ENCODE measurements at places on chromosomes 4 and X.

- DNase-seq: no peak
Observed at GRCh38 chr4:169985881-169986280, 40.3 kb downstream of the MFAP3L start.

DNA sequence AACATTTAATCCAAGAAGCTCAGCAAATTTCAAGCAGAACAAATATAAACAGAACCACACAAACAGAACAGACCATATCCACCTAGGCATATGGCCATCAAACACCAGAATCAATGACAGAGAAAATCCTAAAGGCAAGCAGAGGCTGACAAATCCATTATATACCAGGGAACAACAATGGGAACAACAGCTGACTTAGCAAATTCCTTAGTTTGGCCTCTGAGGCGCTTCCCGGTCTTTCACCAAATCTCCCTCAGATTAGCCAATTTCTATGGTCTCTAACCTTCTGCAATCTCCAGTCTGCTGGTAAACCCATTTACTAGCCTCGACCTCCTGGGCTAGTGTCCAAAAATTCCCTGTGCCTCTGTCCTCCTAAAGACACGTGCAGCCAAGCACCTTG, 59.2 kb downstream of the GPR143 start:
- DNase-seq: no peak

DNA sequence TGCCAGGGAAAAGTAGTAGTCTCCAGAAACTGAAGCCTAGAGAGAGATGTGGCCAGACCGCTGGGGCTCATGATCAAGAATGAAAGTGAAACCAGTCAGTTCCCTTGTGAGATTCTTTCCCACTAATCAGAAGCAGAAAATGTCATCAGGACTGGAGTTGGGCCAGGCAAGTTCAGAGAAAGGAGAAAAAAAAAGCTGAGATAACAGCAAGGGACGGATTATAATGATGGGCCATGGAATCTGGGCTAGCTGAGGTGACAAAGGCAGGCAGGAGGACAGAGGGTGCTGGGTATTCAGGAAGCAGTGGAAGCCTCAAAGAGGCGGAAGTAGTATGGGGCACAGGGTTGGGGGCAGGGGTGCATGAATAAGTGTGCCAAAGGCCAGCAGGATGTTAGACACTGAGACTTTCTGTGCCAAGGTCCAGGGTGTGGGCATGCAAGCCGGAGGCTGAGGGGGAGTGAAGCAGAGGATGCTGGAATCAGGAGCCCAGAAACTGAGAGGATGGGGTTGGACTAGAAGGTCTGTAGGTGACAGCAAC, 2.5 kb downstream of the CXorf38 start:
- peak; percentile 70 for DNase-seq

DNA sequence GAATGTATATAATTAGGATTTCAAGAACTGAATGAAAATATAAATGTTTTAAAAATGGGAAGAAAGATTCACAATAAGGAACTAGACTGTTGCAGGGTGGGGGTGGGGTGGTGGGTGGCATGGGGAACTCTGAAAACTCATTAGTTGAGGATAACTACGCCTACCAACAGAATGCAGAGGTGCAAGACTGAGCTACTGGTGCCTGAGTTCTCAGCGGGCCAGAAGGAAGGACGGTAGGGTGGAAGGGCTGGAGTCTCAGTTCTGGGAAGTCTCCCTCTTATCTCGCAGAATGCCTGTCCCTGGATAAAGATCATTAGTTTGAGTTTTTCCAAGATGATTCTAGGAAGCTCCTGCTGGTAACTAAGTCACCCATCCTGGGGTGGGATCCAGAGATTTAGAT, 1.3 kb upstream of the SOD3 start:
- DNase-seq: no peak

- DNase-seq: no peak
Observed at GRCh38 chr4:155789391-155789790, 30.6 kb downstream of the GUCY1B1 start.

GRCh38 chrX:129876771-129877305, 29.1 kb upstream of the UTP14A start:
- no peak for DNase-seq

DNA sequence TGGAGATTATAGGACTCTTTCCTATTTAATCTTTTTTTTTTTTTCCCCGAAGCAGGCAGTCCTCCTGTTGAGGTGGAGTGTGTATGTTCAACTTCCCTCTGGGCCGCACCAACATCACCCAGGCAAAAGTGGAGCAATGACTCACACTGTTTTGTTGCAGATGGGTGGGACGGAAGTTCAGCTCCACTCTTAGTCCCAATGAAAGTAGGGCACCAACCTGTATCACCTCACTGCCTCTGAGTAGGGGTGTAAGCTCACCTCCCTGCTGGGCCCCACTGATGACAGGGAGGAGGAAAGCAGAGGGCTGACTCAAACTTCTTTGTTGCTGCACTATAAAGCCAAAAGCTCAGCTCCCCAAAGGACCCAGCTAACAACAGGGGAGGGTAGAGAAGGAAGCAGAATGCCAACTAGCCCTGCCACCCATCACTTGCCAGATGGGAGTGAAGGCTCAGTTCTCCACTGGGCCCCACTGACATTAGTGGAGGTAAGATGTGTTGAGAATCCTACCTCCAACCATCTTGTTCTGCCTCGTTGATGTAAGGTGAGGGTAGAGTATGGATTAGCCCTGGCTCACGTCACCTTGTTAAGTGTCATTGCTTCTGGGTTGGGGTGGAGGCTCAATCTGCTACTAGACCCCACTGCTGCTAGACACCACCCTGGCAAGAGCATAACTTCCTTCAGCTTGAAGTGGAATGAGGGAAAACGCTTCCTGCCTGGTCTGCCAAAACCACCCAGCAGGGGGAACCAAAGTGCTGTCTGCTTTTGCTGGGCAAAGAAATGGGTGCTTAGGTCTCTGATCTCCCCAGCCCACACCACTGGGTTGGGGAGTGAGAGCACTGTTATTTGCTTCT, 14.1 kb downstream of the RPS6KA3 start:
- peak; percentile 57 for DNase-seq

DNA sequence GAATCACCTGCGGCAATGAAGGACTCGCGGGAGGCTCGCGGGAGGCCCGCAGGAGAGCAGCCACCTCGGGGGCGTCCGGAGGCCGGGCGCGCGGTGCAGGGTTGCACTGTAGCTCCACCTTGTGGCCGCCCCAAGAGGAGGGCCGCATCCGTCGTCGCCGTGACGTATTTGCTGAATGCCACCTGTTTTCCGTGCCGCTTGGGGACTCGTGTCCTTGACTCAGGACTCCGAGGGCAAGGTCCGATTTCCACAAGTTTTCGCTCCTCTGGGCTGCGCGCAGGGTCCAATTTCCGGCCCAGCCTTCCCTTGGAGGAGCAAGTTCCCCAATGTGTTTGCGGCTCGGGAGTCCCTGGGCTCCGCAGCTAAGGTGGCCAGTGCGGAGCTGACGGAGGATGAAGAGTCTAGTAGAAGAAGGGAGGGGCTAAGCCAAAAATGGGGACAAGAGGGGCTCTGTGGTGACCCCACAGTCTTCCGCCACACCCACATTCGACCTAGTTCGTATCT, 10.7 kb upstream of the DLG3 start:
- peak; percentile 55 for DNase-seq

DNA sequence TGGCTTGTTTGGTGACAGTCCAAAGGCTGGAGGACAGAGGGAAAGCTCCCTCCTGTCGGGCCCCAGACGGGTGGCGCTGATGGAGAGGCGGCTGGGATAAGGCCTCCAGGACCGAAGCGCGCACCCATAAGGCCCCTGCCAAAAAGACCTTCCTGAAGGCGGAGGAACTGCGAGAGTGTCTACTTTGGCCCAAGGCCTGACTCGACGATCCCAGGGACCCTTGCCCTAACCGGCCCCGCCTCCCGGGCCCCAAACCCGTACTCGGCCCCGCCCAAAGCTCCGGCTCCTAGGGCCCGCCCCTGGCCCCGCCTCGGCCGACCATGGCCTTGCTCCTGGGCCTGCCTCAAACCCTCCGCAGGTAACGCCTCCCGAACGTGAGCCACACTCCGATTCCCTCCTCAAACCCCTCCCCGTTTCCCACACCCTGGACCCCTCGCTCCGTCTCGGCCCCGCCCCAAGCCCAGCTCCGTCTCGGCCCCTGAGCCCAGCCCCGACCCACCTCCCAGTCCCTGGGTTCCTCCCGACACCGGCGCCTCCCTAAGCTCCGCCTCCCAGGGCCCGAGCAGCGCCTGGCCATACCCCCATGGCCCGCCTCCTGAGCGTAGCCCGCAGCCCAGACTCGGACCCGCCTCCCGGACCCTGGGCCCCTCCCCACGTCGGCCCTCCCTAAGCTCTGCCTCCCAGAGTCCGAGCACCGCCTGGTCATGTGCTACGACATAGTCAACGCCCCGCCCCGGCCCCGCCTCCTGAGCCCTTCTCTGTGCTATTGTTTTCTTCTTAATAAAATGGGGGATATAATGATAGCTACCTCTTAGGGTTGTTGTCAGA, 90.0 kb upstream of the DRD5 start:
- DNase-seq: peak; percentile 82

- peak; percentile 67 for DNase-seq
Observed at GRCh38 chr4:184384056-184384809, 90.1 kb downstream of the IRF2 start.

GRCh38 chr4:69025191-69025998, 70.9 kb upstream of the UGT2B7 start:
- DNase-seq: peak; percentile 63

DNA sequence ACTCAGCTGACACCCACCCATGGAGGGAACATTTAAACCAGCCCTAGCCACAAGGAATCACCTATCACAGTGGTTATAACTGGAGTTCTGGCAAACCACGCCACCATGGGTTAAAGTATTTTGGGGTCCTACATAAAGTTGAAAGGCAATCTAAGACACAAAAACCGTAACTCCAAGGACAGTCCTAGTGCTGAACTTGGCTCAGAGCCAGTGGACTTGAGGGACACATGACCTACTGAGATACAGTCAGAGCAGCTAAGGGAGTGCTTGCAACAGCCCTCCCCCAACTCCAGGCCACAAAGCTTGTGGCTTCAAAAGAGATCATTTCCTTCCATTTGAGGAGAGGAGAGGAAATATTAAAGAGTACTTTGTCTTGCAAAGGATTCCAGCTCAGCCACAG, 300.5 kb downstream of the FGF13 start:
- DNase-seq: peak; percentile 37

GRCh38 chr4:137892134-137892533, 350.0 kb downstream of the SLC7A11 start:
- DNase-seq: no peak

DNA sequence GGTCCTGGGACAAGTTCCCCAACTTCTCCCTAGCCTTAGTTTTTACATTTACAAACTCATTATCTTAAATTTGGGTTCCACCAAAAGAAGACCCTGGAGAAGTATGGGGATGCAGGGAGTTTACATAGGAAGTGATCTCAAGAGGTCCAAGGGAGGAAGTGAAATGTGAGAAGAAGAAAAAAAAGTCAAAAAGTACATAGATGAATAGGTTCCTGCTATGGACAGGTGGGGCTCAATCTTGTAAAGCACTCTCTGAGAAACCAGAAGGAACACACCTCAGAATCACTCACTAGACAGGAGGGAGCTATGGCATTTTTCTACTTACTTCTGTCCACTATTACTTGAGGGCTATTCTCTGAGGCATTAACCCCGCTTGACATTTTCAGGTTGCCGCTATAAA, 56.6 kb downstream of the ARHGAP6 start:
- no peak for DNase-seq

- DNase-seq: no peak
Observed at GRCh38 chr4:81754169-81754568, 282.5 kb upstream of the RASGEF1B start.

- DNase-seq: no peak
Observed at GRCh38 chr4:94726524-94727123, 31.1 kb upstream of the BMPR1B start.

GRCh38 chr4:47485768-47486167, 693 bp downstream of the ATP10D start:
- DNase-seq: peak; percentile 33

DNA sequence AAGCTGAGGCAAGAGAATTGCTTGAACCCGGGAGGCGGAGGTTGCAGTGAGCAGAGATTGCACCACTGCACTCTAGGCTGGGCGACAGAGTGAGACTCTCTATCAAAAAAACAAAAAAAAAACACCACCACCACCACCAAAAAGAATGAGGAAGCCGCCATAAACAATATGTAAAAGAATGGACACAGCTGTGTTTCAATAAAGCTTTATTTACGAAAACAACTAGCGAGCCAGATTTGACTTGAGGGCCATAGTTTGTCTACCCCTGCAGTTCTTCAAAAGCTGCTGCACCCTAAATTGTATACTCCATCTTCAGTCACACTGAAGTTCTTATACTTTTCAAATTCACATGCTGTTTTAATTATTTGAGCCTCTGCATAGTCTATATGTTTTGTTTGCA, 306.5 kb upstream of the KLF3 start:
- no peak for DNase-seq

GRCh38 chrX:40064055-40064597, 33.6 kb downstream of the BCOR start:
- no peak for DNase-seq

- no peak for DNase-seq
Observed at GRCh38 chrX:82848111-82848510, 660.0 kb upstream of the POU3F4 start.

DNA sequence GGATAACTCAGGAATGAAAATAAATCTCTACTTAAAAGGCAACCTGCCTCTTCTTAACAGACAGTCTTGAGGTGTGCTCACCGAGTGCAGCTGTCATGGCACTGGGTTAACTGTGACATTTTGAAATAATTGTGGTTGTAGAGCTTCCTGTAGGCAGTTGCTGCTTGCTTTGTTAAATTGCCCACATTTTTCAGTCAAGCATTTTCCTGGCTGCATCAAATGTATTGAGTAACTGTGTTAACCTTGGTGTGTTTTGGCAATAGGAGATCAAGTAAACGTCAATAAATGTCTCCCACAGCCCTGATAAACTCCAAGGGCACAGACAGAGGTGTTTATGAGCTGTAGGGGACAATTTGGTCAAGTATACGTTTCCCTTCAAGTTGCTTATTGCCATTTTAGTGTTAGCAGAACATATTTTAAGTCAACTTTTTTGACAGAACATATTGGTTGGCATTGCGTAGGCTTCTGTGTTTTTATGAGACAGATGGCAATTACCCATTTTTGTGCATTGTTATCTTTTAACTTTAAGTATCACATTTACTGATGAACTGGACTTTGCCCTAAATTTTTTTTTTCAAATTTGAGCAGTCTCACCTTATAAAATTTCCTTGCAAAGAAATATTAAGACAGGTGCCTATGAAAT, 527.4 kb downstream of the C4orf33 start:
- peak; percentile 83 for DNase-seq

DNA sequence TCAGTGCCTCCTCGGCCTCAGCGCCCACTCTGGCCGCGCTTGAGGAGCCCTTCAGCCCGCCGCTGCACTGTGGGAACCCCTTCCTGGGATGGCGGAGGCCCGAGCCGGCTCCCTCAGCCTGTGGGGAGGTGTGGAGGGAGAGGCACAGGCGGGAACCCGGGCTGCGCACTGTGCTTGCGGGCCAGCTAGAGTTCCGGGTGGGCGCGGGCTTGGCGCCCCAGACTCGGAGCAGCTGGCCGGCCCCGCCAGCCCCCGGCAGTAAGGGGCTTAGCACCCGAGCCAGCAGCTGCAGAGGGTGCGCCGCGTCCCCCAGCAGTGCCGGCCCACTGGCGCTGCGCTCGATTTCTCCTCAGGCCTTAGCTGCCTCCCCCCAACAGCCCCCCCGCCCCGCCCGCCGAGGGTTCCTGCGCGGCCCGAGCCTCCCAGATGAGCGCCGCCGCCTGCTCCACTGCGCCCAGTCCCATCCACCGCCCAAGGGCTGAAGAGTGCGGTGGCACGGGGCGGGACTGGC, 1137.0 kb downstream of the PCDH18 start:
- no peak for DNase-seq
